T-helper 22 cell (primary cell): ENCODE measurements at places on chromosomes 1 and 21.

- no peak for DNase-seq
Observed at GRCh38 chr1:56502700-56503245, 76.6 kb downstream of the PLPP3 start.

DNA sequence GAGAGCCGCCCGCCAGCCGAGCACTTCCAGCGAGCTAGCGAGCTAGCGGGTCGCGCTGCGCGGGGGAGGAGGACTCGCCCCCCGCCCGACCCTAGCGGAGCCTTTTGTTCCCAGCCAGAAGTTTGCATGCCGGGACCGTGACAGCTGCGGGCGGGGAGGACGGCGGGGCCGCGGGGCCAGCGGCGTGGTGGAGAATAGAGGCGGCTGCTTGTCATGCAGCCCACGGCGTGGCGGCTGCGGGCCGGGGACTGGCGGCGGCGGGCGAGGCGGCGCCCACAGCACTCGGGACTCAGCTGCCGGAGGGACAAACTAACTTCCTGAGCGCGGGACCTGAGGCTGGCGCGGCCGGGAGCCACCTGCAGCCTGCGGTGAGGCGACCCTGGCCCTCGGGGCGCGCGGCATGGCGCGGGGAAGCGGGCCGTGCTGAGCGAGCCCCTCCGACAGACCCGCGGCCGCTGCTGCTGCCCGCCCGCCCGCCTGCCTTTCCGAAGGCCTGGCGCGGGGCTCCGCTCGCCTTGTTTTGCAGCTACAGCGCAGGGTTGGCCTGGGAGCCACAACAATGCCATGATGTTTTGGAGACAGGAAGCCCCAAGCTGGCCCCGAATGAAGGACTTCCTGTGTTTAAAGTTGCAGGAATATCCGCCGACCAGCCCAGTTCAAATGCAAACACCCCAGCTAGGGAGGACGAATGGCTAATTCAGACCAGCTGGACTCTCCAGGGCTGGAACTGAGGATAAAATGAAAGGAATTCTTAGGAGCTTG, 82.2 kb upstream of the BMP8A start:
- no peak for DNase-seq

GRCh38 chr1:167429612-167430011, 88.7 kb downstream of the CD247 start:
- DNase-seq = no peak

DNA sequence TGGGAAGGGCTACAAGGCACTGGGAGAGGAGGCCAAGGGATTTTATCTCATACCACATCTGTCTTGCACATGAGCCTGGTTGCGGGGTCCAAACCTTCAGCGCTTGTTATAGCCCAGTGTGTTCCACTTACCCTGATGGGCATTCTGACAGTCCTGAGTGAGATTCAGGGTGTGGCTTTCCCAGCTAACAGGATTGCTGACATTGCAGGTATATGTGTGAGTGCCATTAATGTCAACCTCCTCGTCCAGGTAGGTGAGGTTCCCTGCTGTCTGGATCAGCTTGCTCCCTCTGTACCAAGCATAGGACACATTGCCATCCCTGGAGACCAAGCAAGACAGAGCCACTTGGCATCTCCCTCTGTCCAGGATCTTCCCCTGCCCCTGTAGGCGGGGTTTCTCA, 21.6 kb downstream of the CD244 start:
- no peak for DNase-seq

GRCh38 chr21:28393279-28393678, 599.4 kb downstream of the LTN1 start:
- DNase-seq = no peak

- DNase-seq = no peak
Observed at GRCh38 chr1:229951856-229952534, 115.0 kb upstream of the GALNT2 start.

- no peak for DNase-seq
Observed at GRCh38 chr1:186498695-186499389, 37.9 kb upstream of the PDC start.

- no peak for DNase-seq
Observed at GRCh38 chr1:109011335-109011734, 30.6 kb downstream of the WDR47 start.

DNA sequence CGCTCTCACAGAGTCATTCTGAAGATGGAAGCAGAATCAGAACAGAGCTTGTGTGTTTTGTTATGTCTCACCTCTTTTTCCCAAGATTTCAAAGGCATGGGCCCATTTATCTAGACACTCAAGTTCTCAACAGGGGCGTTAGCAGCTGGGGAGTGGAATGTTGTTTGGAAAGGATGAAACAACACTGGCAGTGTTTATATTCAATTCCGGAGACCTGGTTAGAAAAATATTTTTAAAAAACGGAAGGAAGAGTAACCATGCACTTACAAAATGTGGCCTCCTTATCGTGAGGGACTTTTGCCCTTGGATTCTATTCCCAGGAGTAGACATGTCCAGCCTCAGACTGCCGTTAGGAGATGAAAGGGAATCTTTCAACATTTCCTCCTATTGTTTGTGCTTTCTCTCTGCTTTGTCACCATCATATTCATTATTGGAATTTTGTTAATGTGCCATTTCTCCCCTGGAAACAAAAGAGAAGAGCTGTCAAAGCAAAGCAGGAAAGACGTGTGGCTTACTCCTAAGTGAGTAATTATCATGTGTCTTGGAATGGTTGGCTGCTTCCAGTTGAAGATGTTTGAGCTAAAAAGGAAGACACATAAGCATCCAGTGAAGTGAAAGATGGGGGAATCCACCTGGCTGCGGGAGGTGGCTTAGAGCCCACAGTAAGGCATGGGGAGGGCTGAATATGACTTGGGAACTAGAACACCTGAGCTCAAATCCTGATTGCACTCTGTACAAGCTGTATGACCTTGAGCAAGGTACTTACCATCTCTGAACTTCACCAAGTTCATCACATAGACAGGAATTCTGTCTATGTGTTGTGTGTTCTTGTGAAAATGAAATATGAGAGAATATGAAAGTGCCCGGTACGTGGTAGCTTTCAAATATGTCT, 71.7 kb upstream of the JUN start:
- DNase-seq = no peak

- no peak for DNase-seq
Observed at GRCh38 chr1:226541631-226542622, 6.6 kb upstream of the STUM start.

GRCh38 chr1:206534552-206534951, 27.2 kb downstream of the RASSF5 start:
- no peak for DNase-seq

- DNase-seq = no peak
Observed at GRCh38 chr1:81349194-81349965, 451.4 kb upstream of the ADGRL2 start.

- DNase-seq = no peak
Observed at GRCh38 chr1:8714173-8714572, 103.3 kb downstream of the RERE start.

- no peak for DNase-seq
Observed at GRCh38 chr1:9289711-9290485, 2.8 kb upstream of the SPSB1 start.

DNA sequence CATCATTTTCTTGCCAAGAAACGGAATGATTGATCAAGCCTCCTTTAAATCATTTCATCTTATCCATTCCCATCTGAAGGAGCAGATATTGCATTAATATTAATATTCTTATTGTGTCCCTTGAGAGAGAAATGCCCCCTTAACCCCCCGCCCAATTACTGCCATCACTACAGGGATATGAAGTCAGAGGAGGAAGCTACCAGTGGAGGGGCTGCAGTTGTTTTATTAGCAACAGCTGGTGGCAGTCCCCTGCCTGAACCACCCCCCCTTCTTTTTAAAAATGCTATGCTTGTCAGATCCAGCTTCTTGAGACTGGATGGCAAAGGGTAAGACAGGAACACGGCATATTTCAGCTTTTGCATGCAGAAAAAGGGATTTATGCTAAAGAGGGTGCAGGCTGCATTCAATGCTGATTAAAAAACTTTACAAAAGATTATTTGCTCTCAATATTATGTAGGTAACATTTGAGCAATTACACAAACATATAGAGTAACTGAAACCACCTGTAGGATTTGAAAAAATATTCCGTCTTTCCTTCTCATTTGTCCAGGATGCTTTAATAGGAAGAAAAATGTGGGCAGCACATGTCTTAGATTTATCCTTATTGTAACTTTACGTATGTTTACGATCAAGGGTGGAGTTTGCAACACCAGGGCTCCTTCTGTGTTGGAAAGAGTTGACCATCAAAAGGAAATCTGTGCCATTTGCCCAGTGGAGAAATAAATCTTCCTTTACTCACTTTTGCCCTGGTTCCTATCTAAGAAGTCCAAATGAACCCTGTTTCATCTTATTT, 77.7 kb downstream of the ZBTB18 start:
- no peak for DNase-seq

- no peak for DNase-seq
Observed at GRCh38 chr1:67339623-67340343, 32.1 kb downstream of the IL12RB2 start.

DNA sequence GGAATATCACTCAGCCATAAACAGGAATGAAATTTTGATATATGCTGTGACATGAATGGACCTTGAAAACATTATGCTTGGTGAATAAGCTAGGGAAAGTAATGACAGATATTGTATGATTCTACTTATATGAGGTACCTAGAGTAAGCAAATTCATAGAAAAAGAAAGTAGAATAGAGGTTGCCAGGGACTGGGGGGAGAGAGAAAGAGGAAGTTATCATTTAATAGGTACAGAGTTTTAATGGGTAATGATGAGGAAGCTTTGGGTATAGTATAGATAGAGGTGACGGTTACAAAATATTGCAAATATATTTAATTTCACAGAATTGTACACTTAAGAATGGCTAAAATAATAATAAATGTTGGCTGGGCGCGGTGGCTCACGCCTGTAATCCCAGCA, 31.2 kb upstream of the ENSA start:
- no peak for DNase-seq

GRCh38 chr1:24803987-24804530, 58.8 kb downstream of the CLIC4 start:
- no peak for DNase-seq

DNA sequence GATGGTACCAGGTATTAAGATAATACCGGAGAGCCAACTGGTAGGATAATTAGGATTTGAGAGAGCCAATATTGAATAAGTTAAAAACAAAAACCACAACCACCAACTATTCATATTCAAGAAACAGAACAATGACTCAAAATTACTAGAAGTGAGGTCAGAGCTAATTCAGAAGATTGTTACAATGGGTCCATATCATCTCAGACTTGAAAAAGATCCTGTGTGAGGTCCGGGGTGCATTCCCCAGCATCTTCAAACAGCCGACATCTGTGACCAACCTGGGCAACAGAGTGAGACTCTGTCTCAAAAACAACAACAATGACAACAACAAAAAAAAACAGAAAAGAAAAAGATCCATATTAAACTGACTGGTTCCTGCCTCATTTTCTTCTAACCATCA, 18.6 kb downstream of the AK2 start:
- no peak for DNase-seq

DNA sequence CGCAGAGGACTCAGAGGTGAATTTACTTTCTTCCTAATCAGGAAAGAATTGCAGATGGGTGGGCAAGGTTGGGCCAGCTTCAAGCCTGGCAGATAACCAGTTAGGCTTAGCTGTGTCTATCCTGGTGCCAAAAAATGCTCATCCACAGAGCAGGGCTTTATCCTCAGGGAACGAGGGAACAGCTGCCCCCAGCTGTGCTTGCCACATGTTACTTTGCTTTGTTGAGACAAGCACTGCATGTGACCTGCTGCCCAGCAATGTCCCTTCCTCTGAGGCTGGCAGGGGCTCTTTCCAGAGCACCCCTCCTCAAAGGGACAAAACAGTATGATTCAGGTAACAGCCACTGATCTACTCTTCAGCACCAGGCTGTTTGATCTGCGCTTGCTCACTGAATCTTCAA, 505.1 kb upstream of the USP24 start:
- no peak for DNase-seq

- DNase-seq = no peak
Observed at GRCh38 chr21:28801906-28802305, 190.8 kb downstream of the LTN1 start.

DNA sequence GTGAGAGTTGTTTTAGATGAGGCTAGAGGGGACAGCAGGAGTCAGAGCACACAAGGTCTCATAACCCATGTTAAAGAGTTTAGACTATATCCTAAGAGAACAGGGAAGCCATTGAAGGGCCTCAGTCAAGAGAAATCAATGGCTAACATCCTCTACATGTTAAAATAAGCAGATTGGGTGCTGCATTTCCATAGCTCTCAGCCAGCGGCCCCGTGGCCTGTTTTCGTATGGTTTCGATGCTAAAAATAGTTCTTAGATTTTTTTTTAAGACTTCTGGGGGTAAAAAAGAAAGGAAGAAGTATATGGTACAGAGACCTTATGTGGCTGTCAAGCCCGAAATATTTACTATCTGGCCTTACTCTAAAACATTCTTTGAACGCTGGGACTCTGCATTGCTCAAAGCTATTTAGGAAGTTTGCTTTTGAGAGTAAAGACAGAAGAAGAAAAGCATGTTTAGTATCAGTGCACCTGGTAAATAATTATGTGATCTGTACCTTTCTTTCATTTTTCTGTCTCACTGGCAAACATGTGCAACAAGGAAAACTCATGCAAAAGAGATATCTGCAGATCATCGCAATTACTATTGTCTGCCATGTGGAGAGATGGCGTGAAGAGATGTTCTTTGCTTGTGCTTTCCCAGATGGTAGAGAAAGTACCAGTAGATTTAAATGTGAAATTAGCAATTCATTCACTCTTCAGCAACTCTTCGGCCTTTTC, 8.4 kb downstream of the PDIK1L start:
- DNase-seq = no peak

GRCh38 chr1:12464598-12465056, 153.4 kb downstream of the DHRS3 start:
- no peak for DNase-seq

GRCh38 chr21:38793926-38794713, 11.6 kb upstream of the ETS2 start:
- DNase-seq = no peak

DNA sequence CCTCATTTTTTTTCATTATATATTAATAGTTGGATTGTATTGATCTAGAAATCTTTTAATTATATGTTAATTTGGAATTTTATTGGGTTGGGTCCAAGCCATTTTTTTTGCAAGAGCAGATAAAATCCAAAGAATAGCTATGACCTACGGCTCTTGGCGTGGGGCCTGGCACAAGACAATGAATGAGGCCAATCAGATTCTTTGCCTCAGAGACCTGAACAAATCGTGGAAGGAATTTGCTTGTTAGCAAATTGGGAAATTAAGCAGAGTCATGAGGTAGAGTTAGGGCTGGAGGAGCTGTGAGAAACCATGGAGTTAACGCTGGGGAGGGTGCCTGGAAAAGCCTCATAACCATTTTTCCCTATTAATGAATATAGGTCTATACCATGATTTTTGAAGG, 40.1 kb downstream of the CAMSAP2 start:
- no peak for DNase-seq

DNA sequence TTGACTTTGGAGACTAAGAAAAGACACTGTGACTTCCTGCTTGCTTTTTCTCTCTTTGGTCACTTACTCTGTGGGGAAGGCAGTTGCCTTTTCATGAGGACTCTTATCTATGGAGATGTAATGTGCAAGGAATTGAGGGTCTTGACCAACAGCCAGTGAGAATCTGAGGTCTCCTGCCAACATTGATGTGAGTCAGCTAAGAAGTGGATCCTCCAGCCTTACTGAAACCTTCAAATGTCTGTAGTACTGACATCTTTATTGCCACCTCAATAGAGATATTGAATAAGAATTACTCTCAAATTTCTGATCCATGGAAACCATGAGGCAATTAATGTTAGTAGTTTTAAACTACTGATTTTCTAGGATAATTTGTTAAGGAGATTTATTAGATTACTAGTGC, 598.4 kb downstream of the ADGRL2 start:
- no peak for DNase-seq
